T-helper 2 cell treated with Interferon-gamma antibody and Interleukin-4, amounts not matched to agents 100 ng/mL and 5 ng/mL, for 36 hours (primary cell): ENCODE measurements at places on chromosomes 5 and 9. TPM values are rescaled to one million over a fixed set of nuclear protein-coding genes. Genes with fewer than 3 reads are reported as not detected.

The HACD4 gene
- 13.4 and 16.5 TPM in 2 replicates for total RNA-seq

The EDIL3 gene
- total RNA-seq = not detected in 2 replicates

The DDX4 gene
- 0.98 and 1.5 TPM in 2 replicates for total RNA-seq

The RUSC2 gene
- 3.1 and 3.9 TPM in 2 replicates for total RNA-seq

The CBY3 gene
- total RNA-seq = 0.32 and 0.57 TPM in 2 replicates

The SPINK5 gene
- total RNA-seq = not detected in 2 replicates

The CD14 gene
- total RNA-seq = 0.27 and 0.32 TPM in 2 replicates

The IL9 gene
- 0.59 TPM in 1 of 2 replicates, not detected in the other for total RNA-seq

The SLC30A5 gene
- 42.9 and 45.8 TPM in 2 replicates for total RNA-seq

The POC5 gene
- 18.8 and 19.5 TPM in 2 replicates for total RNA-seq

The HIGD2A gene
- total RNA-seq = 105 and 111 TPM in 2 replicates

The SOHLH1 gene
- total RNA-seq = not detected in 2 replicates

The ANKRD34B gene
- total RNA-seq = not detected in 2 replicates

The CCNO gene
- total RNA-seq = not detected in 2 replicates

The WNT8A gene
- not detected in 2 replicates for total RNA-seq

The PSD2 gene
- total RNA-seq = not detected in 2 replicates

The TMOD1 gene
- 0.68 and 1.1 TPM in 2 replicates for total RNA-seq

The SAXO1 gene
- total RNA-seq = not detected in 2 replicates

The PLK2 gene
- 2.4 and 2.7 TPM in 2 replicates for total RNA-seq

The BASP1 gene
- not detected in 2 replicates for total RNA-seq

The GFPT2 gene
- not detected in 2 replicates for total RNA-seq

The GRXCR2 gene
- not detected in 2 replicates for total RNA-seq

The CER1 gene
- not detected in 2 replicates for total RNA-seq

The CRHBP gene
- 0.11 TPM in 1 of 2 replicates, not detected in the other for total RNA-seq

The TCF7 gene
- 30.8 and 31.8 TPM in 2 replicates for total RNA-seq

The STKLD1 gene
- 0.59 and 1.1 TPM in 2 replicates for total RNA-seq

The ZBED3 gene
- 0.59 and 0.80 TPM in 2 replicates for total RNA-seq

The SOX30 gene
- 0.11 and 0.16 TPM in 2 replicates for total RNA-seq

The NIPAL4 gene
- total RNA-seq = 0.48 and 0.82 TPM in 2 replicates

The ENTR1 gene
- total RNA-seq = 65.1 and 69.9 TPM in 2 replicates

The HMCN2 gene
- not detected in 2 replicates for total RNA-seq
